ENCODE measurements at places on chromosomes 3 and 15.

- DNase-seq, result no peak
Measured at GRCh38 chr3:179158336-179159039, 10.3 kb downstream of the PIK3CA start.

- DNase-seq, result peak; percentile 61
Measured at GRCh38 chr15:41494922-41495735, 1.5 kb downstream of the ITPKA start.

- no peak for DNase-seq
Measured at GRCh38 chr3:105876780-105877327, 8.0 kb upstream of the CBLB start.

DNA sequence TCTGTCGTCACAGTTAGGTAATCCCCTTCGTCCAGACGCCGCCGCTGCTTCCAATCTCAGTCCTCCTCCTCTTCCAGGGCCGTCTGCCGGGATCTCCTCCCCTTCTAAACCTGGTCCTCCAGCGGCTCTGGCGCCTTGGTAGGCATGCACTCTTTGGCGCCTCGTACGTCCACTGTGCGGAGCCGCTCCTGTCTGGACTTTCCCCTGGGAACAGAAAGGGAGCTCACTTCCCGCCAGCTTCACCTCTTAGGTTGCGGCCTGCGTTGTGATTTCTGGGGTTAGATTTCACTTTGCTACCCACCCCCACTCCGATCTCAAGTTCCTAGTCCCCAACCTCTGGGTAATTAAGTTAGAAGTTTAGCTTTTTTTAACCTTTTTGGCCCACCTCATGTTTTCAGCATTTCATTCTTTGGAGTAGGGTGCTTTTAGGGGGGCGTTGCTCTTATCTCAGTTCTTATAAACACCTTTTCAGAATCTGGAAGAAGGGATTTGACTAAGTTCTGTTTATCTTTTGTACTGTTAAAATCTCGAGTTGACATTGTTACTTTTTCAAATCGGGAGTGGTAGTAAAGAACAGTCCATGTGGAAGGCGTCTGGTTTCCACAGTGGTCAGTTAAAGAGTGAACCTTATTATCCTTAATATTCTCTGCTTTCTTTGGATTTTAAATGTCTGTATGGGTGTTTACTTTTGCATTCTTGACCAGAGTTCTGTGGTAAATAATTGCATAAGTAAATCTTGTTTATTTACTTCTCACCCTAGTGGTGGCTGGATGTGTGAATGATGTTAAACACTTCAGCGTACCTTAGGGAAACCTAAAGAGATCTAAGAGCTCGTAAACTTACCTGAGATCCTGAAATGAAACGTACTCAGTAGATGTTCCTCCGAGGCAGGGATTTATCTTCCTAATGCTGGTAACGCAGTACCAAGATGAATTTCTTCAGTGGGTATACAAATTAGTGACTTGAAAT is 611 bp downstream of the CTDSPL2 start:
- no peak for DNase-seq

GRCh38 chr15:81229586-81229985 is 32.9 kb downstream of the IL16 start:
- DNase-seq, result no peak

- DNase-seq, result no peak
Measured at GRCh38 chr3:120567370-120568201, 28.6 kb upstream of the NDUFB4 start.

- DNase-seq, result no peak
Measured at GRCh38 chr15:79743032-79743431, 153.8 kb downstream of the MTHFS start.

DNA sequence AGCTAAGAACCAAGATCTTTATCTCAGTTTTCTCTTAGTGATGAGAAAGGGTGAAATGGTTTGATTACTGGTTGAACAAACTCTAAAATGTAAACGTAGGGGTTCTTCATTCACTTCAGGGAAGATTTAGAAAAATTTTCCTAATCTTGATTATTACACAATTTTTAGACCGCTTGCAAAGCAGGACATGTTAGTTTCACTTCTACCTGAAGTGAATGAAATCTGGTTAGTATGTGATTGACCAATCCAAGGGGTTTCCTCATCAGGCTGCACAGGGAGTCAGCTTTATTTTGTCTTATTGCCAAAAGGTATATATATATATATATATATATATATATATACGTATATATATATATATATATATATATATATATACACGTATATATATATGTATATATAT is 740.4 kb downstream of the TUSC7 start:
- no peak for DNase-seq

DNA sequence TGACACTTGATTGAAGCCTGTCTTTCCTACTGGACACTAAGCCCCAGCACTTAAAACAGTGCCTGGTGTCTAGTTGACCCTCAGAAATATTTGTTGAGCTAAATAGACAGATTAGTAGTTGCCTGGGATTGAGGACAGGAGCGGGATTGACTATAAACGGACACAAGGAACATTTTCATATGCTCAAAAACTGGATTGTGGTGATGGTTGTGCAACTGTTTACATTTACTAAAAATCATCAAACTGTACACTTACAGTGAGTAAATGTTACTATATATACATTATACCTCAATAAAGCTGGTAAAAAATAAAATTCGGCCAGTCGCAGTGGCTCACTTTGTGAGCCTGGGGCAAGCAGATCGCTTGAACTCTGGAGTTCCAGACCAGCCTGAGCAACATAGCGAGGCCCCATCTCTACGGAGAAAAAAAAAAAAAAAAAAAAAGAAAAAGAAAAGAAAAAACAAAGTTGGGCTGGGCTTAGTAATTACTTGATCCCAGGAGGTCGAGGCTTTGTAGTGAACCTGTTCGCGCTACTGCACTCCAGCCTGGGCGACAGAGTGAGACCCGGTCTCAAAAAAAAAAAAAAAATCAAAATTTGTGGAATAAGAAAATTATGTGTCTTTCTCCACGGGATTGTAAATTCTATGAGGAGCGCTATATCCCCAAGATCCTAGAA is 632 bp upstream of the IDH3A start:
- DNase-seq, result no peak

DNA sequence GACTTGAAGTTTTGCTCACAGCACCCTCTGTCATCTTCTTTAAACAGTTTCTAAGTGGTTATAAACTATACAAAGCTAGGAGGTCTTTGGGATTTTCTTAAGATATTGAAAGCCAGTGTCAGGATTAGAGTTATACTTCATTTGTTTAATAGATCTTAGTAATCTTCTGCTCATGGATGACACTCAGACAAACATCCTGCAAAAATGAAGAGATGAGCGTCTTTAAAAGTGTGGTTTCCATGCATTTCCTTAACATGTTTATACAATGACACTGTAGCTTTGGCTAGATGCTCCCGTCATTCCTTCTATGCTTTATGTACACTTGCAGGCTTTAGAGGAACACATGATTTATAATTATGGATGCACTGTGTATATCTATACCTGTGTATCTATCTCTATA is 182.2 kb downstream of the NAALADL2 start:
- DNase-seq, result no peak

- no peak for DNase-seq
Measured at GRCh38 chr3:42698911-42699230, 3.7 kb downstream of the HHATL start.

- DNase-seq, result no peak
Measured at GRCh38 chr3:112539825-112540650, 21.7 kb downstream of the ATG3 start.

- no peak for DNase-seq
Measured at GRCh38 chr15:64249406-64249805, 86.6 kb upstream of the PPIB start.

GRCh38 chr15:90101130-90101968 is 919 bp downstream of the IDH2 start:
- DNase-seq, result no peak

DNA sequence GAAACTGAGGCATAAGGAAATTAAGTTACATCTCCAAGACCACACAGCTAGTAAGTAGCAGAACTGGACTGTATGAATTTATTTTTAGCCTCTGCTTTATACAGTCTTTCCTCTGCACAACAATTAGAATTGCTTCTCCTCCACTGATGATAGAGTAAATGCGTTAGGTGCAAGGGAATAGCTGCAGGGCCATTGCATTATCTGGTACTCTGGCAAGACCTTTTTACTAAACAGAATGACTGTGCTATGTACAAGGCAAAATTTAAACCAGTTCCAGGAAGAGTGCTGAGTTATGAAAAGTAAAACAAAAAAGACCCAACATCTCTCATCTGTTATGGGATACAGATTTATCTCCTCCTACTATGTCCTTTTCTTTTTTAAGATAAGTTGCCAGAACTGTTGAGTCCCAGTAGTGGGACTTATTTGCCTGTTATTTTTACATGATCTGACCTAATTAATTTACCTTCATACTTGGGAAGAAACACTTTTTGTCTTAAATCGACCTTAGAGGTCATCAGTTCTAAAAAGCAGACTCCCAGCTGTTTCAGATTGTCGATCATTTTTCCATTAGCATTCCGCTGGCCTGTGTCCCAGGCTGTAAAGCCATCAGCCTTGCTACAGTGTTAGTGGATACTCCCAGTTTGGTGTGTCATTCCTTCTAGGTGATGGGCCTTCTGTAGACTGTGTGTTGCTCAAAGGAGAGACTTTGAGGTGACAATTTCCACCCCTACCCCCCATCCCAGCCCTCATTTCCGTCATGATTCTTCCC is 147.5 kb upstream of the NUDT16 start:
- DNase-seq, result no peak

GRCh38 chr3:142768338-142768737 is 44.5 kb downstream of the TRPC1 start:
- DNase-seq, result no peak

- peak; percentile 15 for DNase-seq
Measured at GRCh38 chr3:177827511-177828207, 630.4 kb upstream of the TBL1XR1 start.

DNA sequence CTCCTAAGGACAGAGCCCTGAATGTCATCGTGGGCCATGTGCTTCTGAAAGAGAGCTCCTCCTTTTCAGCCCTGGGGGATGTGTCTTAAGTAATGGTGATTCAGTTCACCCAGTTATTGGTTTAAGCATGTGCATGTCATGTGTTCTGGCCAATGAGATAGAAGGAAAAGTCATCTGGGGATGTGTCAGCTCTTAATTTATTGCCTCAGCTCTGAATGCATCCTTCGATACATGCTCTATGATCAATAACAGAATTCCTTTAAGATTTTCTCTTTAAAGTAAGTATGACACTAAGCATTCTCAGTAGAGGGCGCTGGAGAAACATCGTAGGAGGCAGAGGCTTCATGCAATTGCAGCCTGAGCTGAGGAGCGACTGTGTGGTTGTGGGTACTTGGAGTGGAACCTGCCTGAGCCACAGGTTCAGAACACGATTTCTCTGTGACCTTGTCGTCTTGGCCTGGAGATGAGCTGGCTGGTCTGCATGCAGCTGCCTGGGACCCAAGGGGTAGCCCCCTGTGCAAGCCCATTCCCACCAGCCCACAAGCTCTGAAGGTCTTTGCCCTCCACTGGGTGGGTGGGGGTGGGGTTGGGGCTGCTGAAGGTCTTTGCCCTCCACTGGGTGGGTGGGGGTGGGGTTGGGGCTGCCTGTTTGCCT is 69.5 kb downstream of the C3orf38 start:
- peak; percentile 34 for DNase-seq

DNA sequence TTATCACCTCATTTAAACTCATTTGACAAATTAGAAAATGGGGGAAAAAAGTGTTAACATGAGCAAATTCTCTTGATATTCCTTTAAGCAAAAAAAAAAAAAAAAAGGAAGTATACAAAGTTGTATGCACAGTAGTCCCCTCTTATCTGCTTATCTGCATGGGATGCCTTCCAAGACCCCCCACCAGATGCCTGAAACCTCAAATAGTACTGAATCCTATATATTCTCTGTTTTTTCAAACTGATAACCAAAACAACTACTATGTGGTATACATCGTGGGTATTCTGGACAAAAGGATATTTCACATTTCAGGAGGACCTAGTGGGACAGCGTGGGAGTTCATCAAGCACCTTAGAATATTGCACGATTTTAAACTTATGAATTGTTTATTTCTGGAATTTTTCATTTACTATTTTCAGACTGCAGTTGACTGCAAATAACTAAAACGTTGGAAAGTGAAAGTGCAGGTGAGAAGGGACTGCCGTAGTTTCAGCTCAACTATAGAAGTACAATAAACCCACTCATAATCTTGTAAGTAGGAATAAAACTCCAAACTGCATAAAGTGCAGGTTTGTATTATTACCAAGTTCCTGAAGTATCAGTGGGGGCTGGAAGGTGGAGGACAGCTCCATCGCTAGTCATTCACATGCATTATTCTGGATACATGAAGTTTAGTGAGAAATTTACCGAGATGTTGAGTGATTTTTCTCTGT is 43.6 kb upstream of the PLCL2 start:
- DNase-seq, result no peak

DNA sequence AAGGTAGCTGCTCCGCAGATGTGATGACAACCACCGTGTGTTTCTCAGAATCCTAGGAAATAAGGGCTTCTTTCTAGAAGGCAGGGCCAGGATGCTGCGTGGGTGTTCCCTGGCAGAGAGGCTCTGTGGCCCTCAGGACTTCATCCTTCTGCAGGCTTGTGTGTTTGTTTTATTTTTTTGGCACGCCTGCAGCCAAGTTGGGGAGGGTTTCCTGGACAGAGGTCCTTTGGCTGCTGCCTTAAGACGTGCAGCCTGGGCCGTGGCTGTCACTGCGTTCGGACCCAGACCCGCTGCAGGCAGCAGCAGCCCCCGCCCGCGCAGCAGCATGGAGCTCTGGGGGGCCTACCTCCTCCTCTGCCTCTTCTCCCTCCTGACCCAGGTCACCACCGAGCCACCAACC is at the start of gene CLEC3B:
TSS of gene CLEC3B (plus strand) at position 266 of the 400 bp plus-strand sequence. CDS start at position 326, 60 bp downstream.
- no peak for DNase-seq

DNA sequence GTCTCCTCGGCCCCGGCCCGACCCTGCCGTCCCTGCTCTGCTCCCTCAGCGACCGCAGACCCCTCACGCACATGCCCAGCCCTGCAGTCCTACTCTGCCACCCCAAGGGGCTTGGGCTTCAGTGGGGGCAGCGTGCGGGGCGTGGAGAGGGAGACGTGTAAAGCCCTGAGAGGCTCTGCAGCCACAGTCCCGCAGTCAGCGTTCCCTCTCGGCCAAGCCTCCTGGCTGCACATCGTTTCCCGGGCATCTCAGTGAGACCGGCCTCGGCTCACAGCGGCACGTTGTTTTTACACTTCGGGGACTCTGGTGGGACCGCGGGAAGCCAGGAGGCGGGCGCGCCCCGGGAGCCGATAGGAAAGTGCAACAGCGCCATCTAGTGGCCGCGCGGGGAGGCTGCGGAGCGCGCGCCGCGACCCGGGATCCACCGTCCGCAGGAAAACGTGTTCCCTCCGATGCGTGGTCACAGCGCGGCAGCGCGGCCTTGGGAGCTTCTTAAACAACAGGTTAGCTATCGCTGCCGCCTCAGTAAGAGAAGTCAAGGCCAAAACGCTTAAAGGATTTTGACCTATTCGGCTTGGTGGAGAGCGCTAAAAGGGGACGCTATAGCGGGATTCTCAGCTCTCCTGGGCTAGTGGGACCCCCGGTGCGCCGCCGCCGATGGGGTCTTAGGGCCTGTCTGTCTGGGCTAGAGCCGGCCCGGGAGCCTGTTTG is 226.8 kb upstream of the IGF1R start:
- peak; percentile 85 for DNase-seq

DNA sequence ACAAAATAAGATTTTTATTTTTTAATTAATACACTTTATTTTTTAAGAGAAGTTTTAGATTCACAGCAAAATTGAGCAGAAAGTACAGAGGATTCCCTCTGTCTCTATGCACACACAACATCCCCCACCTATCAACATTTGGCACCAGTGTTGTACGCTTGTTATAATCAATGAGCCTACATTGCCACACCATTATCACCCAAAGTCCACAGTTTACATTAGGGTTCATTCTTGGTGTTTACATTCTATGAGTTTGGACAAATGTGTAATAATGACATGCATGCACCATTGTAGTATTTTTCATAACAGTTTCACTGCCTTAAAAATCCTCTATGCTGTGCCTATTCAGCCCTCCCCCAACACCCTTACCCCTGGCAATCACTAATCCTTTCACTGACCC is 51.3 kb upstream of the TTBK2 start:
- no peak for DNase-seq

All from HuH-7.5 (cell line).